Fibroblast of skin of back (primary cell): ENCODE measurements at places on chromosomes 7 and 10.

- DNase-seq = no peak
Observed at GRCh38 chr10:1208366-1209311, 152.5 kb downstream of the WDR37 start.

DNA sequence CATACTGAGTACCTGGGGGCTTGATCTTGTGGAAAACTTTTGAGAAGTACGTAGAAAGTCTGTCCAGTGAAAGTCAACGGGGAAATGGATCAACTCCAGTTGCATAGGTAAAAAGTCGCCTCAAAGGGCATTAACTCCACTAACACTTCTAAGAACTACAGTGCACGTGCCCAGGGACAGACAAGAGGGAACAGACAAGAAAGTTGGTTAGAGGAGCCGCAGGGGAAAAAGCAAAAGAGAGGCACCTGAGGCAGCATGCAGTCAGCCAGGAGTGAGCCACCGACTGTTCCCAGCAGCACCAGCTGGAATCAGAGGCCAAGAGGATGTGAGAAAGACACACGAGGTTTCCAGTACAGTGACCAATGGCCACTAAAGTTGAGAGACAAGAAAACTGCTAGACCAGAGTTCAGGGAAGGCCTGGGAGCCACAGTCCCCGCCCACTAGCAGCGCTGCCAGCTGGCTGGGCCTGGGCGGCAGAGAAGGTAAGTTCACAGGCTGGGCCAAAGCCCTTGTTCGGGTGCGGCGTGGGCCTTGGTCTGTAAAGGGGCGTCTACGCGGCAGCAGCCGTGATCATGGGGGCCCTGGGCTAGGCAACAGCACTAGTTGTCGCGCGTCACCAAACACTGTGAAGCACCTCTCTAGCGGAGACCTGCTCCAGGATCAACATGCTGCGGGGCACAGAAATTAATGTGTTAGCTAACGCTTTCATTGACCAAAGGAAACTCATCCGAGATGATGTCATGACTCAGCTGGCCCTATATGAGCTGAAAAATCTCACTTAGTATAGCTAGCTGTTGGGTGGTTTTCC is 14.0 kb downstream of the ITGB1 start:
- DNase-seq = no peak

DNA sequence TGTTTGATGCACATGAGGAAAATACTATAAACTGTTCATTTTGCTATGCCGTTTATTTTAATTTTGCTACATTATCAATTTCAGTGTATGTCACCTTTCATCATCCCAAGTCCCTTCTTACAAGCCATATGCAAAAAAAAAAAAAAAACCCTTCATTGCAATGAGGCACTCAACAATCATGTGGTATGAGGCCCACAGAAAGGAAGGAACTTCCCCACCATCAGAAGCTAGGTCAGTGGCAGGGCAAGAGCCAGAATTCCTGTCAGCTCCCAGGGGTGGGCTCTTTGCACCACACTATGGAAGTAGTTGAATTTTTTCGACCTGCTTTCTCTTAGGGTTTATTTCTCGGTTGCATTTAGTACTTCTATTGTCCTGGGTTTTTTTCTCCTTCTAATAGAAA is 75.4 kb downstream of the NOC3L start:
- peak; percentile 81 for DNase-seq

DNA sequence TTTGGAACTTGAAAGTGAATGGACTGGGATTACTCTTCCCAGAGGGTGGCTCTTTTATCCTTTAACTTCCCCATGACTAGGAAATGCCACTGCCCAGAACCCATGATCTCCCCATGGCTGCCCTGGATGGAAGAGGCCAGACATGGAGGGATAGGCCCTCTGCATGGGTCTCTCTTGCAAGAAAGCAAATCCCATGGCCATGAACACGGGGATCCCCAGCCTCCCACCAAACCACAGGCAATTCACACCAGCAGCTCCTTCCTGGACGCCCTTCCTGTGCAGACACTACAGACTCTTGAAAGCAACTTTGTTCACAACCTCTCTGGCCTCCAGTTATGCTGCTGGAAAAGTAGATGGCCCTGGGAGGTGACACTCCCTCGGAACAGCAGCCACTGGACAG is 55.0 kb downstream of the EBF3 start:
- DNase-seq = no peak

GRCh38 chr7:15998617-15999016 is 312.1 kb upstream of the MEOX2 start:
- DNase-seq = no peak

GRCh38 chr10:34147641-34148304 is 667.3 kb downstream of the PARD3 start:
- no peak for DNase-seq

DNA sequence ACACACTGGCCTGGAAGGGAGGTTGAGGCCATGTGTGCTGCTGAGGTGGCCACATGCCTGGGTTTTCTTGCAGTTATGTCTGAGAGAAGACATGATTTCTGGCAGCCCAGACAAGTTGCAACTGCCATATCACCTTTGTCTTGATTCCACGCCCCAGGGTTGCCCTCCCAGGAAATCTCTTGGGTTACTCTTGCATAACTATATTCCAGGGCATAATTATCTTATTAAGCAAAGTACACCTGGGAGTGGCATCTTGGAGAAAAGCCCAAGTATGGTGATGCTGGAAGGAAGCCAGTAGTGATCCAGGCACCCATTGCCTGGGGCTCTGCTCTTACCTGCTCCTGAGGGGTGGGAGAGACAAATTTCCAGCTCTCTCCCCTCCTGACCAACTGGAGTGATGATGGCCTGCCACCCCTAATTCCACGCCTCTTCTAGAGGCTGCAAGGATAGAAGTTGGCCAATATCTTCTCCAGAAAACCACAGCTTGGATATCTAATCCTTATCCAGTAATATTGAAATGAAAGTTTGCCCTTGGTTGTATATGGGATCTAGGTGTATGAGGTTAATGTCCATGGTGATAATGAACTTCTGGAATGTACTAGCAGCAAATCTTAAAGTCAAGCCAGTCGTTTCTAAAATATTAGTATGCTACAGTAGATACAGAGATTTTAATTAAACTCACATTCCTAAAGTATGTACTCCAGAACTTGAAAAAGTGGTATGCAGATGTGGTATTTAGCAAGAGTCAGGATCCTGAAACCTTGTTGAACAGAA is 5.0 kb downstream of the AKR1B10 start:
- DNase-seq = no peak

DNA sequence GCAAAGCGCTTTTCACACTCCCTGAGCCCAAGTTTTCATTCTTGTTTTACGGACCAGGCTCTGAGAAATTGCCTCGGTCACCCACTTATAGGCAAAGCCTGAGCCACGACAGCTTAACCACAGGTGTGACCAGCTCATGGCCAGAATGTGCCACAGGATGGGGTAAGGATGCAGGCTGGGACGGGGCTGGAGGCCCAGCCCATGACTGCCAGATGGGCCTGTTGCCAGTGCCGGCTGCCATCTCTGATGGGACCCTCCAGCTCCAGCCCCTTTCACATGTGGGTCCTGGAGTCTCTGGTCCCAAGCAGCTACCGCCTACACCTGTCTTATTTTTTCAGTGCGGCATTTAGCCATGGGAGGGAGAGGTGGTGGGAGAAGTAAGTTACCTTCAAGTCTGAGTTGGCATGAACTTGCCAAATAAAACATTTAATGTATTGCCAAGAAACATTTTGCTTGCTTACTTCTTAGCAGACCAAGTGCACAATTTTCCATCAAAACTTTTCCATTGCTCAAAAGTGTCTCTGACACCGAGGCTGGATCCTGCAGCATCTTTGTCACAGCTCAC is 142.6 kb downstream of the GRK5 start:
- DNase-seq = no peak

DNA sequence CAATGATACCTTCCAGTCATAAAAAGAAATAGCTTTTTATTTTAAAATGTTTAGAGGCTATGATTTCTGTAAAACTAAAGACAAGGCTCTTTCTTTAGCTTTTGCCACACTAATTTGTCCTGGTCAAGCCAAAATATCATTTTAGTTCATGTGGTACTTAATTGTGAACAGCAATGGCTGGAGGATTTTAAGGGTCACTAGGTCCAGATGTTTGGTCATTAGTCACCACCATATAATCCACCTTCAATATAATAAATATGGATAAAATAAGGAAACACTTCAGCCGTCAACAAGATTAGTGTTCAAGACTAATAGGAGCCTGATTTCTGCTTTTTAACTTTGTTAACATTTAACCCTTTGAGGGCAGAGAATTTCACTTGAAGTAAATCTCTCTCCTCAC is 50.0 kb upstream of the HGF start:
- no peak for DNase-seq

DNA sequence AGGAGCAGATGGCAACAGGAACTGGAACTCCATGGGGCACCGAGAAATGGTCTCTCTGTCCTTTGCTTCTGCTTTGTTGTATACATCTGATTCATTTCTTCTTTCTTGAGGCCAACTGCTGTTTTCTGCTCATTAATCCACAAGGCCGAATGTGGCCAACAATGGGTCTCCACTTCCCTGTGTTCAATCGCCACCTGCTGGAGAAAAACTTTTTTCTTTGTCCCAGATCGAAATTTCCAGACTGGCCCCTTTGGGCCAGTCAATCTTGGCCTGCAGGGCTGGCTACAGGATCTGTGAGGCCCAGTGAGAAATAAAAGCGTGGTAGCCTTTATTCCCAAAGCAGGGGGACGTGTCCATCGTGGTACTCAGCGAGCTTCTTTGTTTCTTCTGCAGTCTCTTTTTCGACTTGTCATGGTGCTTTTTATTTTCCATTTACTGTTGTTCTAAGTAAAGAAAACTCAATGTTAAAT is 58.8 kb downstream of the PARP12 start:
- DNase-seq = peak; percentile 63

GRCh38 chr10:88881320-88881719 is 1.3 kb downstream of the STAMBPL1 start:
- DNase-seq = no peak

DNA sequence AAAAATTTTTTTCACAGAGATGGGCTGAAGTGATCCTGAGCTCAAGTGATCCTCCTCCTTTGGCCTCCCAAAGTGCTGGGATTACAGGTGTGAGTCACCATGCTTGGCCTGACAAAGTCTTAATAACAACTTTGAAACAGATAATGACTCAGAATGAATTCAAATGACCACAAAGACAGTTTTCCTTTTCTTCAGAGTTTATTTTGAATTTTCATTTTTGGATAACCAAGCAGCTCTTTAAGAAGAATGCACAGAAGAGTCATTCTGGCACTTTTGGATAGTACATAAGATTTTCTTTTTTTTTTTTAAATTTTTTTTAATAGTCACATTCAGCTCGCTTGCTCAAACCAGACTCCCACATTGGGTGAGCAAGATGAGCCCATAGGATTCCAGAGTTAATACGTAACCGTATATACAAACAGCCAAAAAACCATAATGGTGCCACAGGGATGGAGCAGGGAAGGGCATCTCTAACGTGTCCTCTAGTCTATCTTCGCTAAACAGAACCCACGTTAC is 43.0 kb upstream of the NMT2 start:
- peak; percentile 90 for DNase-seq

GRCh38 chr10:90929179-90929578 is 8.3 kb upstream of the ANKRD1 start:
- DNase-seq = no peak

GRCh38 chr10:127984945-127985344 is 78.0 kb downstream of the PTPRE start:
- no peak for DNase-seq

DNA sequence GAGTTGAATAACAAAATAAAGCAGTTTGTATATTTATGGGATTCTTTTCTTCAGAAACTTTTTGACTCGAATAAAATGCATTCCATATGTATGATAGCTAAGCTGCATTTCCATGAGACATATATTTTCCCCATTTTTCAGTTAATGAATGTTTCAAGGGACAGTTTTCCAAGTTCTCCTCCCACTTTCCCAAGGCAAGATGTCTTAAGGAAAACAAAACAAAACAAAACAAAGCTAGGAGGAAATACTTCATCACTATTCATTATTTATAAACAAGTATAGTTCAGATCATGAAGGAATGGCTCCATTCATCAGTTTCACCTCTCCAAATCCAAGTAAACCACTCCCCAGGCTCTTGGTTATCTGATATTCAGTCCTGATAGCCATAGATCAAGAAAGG is 261.0 kb downstream of the WDR11 start:
- DNase-seq = no peak

DNA sequence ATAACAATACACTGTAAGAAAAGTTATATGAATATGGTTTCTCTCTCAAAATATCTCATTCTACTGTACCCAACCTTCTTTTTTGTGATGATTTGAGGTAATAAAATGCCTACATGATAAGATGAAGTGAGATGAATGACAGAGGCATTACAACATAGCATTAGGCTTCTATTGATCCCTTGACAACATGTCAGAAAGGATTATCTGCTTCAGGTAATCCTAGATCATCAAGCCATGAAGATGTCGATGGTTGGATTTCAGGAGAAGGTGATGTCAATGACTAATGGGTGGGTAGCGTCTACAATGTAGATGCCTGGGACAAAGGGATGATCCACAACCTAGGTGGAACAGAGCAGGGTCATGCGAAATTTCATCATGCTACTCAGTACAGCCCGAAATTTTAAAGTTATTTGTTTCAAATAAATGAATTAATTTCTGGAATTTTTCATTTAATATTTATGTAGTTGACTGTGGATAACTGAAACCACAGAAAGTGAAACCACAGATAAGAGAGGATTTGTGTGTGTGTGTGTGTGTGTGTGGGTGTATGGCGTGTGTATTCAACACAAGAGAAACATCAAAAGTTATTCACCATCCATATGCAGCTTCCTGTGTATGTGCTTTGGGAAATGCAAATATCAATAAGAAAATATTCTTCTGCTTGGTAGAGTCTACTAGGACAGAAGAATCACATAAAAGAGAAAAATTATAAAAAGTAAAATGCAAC is 77.0 kb downstream of the MAGI2 start:
- DNase-seq = peak; percentile 3

GRCh38 chr10:5243521-5243987 is 46.9 kb downstream of the AKR1C4 start:
- no peak for DNase-seq

DNA sequence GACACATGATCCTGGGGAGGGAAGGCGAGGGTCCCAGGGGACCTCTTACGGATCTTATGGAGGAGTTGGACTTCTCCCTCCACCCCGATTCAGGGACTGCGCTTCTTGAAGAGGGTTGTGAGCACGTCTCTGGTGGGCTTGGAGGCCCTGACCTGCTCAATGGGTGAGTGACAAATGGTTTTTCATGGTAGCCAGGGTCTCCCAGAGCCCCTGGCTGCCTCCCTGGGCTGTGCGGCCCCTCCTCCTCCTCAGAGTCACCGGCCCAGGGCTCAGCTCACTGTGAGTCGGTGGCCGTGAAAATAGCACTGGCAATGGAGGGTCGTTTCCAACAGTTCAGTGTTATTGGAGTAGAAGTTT is 26.6 kb downstream of the INPP5A start:
- no peak for DNase-seq

GRCh38 chr7:88014581-88014980 is 80.5 kb downstream of the ADAM22 start:
- DNase-seq = no peak

DNA sequence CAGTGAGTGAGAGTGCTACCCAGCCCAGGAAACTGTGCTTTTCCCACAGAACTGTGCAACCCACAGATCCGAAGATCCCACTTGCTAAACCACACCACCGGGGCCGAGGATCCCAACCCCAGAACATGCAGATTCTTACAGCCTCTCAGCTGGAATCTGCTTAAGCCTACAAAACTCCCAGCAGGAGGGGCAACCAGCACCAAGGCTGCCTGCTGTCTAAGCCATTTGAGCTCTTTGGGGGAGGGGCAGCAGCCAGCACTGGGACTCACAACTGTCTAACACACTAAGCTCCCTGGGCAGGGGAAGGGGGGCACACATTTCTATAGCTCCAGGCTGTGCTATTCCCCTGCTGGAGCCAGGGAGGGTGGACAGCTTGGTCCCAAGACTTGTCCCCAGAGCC is 529.9 kb downstream of the XPNPEP1 start:
- DNase-seq = no peak
